CD8-positive, alpha-beta memory T cell (primary cell): ENCODE measurements at places on chromosomes 13 and 19. TPM values are rescaled to one million over a fixed set of nuclear protein-coding genes. Genes with fewer than 3 reads are reported as not detected.

Gene ZNF837
- 2.3 TPM for total RNA-seq

Gene ECSIT
- 61.0 TPM for total RNA-seq

GRCh38 chr19:44904426-44904994 lies 1.1 kb upstream of the APOE start:
- DNase-seq, result no peak

Gene ZNF729
- total RNA-seq, result not detected

Gene KIRREL2
- total RNA-seq, result 0.83 TPM

DNA sequence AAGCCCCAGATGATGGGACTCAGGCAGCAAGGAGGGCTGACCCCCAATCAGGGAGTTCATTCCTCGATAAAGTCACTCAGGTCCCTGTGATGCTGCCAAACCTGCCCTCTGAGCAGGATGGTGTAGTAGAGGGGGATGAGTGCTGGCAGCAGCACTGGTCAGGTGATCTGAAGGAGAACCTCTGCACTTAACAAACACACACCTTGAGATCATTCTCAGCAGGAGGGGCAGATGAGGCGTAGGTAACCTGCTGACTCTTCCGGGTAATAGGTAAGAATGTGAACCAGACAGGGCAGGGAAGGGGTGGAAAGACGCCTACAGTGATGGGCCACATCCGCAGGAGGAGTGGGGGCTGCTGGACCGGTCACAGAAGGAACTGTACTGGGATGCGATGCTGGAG lies 3.2 kb downstream of the ZNF446 start:
- no peak for DNase-seq

DNA sequence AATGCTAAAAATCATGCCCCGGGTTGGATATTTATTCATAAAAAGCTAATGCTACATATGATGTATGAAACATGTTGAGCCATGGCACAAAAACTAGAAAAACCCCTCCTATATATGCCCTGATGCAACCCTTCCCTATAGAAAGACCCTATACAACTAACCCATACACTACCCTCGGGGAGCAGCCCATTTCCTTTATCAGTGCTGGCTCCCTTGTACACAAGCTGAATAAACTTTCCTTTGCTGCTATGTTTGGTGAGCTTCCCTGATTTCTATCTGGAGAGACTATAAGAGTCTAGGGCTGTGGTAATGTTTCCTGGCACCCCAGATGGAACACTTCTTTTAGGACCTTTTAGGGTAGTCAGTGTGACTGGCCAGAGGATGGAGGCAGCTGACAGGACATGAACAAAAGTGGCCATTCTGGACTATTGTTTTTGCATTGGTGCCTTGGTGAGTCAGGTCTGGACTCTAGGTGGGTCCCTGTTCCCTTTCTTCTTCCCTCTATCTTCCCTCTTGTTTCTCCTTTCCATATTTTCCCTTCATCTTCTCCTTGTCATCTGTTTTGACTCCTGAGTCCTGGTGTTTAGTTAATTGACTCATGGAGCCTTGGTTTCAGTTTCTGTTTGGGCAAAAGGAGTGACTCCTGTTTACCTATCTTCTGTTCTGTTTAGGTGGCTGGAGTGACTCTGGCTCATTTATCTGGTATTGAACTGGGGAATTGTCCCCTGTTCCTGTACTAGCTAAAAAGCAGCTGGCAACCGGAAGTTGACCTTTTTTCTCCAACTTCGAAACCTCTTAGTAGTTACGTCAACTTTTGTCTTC lies 1321.8 kb upstream of the PCDH9 start:
- DNase-seq, result no peak

GRCh38 chr13:58598241-58598640 lies 966.7 kb downstream of the PCDH17 start:
- DNase-seq, result no peak

Gene ZNF121
- total RNA-seq, result 90.2 TPM

- peak; percentile 28 for DNase-seq
These were observed 934 bp downstream of the N4BP2L2 start for GRCh38 chr13:32537580-32538142.

GRCh38 chr13:97851269-97851668 lies 102.2 kb upstream of the IPO5 start:
- no peak for DNase-seq

DNA sequence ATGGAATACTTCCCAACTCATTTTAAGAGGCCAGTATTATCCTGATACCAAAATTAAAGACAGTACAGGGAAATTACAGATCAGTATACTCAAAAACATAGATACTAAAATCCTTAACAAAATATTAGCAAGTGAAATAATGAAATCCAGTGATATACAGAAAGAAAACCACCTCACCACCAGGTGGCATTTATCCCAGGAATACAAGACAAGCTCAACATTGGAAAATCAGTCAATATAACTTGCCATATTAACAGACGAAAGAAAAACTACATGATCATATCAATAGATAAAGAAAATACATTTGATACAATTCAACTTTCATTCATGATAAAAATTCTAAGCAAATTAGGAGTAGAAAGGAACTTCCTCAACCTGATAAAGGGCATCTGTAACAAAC lies 6.7 kb upstream of the GNA15 start:
- no peak for DNase-seq

Gene KLK3
- not detected for total RNA-seq

DNA sequence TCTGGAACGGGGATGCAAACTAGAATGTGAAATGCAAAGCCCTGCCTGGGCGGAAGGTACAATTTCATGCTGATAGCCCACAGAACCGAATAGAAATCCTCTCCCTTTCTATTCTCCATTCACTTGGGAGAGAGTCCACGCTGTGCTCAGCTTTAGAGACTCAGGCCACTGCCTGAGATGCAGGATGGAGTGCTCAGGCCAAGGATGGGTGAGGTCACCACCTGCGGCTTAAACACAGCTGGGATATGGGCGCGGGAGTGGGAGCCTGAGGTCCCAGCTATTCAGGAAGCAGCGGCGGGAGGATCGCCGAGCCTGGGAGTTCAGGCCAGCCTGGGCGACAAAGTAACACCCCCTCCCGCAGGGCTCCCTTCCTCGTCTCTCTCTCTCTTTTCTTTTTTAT lies 446 bp upstream of the ZNF83 start:
- no peak for DNase-seq

DNA sequence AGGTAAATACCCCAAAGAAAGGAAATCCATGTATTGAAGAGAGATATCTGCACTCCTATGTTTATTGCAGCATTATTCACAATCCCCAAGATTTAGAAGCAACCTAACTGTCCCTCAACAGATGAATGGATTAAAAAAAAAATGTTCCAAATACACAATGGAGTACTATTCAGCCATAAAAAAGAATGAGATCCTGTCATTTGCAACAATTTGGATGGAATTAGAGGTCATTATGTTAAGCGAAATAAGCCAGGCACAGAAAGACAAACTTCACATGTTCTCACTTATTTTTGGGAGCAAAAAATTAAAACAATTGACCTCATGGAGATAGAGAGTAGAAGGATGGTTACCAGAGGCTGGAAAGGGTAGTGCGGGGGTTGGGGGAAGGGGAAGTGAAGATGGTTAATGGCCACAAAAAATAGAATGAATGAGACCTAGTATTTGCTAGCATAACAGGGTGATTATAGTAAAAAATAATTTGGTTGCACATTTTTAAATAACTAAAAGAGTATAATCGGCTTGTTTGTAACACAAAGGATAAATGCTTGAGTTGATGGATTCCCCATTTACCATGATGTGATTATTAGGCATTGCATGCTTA lies 9.7 kb upstream of the ZNF709 start:
- DNase-seq, result no peak

DNA sequence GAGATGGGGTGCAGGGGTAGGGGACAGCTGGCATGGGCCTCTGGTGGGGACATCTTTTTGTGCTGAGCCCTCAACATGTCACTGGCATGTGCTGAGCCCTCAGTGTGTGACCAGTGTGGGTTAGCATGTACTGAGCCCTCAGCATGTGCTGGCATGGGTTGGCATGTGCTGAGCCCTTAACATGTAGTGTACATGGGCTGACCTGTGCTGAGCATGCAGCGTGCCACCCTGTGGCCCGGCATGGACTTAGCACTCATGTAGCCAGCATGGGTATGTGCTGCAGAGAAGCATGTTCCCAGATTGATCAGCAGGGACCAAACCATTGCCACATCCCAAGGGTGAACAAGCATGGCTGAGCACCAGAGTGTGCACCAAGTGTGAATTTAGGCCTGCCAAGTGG lies 11.5 kb downstream of the HIPK4 start:
- DNase-seq, result no peak

- no peak for DNase-seq
These were observed 2.7 kb upstream of the PLIN3 start for GRCh38 chr19:4870025-4870700.

GRCh38 chr19:7480222-7480969 lies 8.4 kb downstream of the PEX11G start:
- DNase-seq, result no peak

- DNase-seq, result no peak
These were observed 150.2 kb downstream of the LHFPL6 start for GRCh38 chr13:39452834-39453233.

DNA sequence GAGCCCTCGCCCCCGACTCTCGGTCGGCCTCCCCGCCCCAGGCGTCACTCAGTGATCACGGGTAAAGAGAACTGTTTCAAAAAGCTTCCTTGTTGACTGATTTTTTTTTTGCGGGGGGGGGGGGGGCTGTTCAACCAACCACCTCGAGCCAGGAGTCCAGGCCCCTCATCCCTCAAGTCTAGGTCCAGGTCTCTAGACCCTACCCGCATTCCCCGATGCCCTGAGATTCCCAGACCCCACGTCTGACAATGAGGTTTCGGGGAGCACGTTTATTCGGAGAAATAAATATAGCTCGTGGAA lies 4.3 kb downstream of the HRC start:
- no peak for DNase-seq

GRCh38 chr13:71771144-71771543 lies 95.9 kb downstream of the DACH1 start:
- no peak for DNase-seq
